Hematopoietic multipotent progenitor cell treated with erythropoietin and hydrocortisone succinate and interleukin-3 and kit ligand, for 8 days (in vitro differentiated cells): ENCODE measurements at places on chromosomes 3 and 15.

GRCh38 chr15:28985316-28985645 lies 99.5 kb downstream of the APBA2 start:
- DNase-seq = no peak

DNA sequence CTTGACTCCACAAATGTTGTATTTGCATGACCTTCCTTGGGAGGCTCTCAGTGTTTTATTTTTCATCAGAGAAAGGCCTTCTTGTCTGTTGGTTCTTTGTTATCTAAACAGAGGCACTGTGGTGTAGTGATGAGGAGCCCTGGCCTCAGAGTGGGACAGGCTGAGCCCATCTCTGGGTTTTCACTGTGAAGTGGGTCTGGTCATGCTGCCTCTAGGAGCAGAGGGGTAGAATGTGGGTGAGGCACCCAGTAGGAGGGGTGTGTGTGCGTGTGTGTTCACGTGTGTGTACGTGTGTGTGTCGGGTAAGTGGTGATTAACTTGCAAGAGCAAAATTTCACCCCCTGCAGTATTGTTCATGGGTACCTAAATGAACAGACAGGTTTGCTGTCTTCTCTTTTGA lies 14.4 kb downstream of the KLF13 start:
- DNase-seq = no peak

- peak; percentile 3 for DNase-seq
Observed at GRCh38 chr3:23019596-23020300, 183.4 kb upstream of the UBE2E2 start.

- DNase-seq = peak; percentile 25
Observed at GRCh38 chr3:53346922-53347260, 452 bp downstream of the DCP1A start.

DNA sequence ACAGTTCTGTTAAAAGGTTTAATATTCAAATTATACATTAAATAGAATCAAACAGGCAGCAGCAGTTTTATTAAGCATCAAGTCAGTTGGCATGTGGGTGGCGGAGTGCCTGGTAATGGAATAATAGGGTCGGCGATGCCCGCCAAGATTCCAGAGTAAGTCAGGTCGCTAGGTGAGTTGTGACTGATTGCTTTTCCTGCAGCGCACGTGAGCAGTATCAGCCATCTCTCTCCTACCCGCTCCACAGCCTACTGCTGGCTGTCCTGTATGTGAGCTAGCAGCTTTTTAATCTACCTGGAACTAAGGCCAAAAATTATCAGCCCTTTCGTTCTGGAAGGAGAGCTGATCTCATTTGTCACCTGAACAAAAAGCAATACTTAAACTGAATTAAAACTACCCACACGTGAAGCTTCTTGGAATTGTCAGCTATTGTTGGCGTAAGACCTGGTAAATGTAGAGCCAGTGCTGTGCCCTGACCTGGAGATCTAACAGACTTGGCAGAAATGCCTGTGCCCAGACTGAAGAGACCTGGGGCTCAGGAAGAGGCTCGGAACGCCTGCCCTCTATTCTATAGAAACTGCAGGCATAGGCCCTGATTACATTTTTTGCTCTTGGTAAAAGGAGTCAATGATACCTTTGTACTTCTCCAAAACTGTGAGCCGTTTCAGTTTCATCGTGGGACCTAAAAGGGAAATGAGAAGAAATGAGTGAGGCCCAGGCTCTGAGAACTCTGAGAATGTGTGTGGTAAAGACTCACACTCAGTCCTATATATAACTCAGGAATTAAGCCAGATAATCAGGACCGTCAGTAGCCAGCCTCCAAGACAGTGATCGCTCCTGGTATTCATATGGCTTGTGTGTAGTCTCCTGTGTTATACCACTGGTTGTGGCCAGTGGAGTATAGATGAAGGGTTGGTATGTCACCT lies 21.9 kb downstream of the IDH3A start:
- no peak for DNase-seq

GRCh38 chr3:185770109-185770508 lies 54.7 kb downstream of the IGF2BP2 start:
- DNase-seq = no peak

GRCh38 chr3:21944251-21944650 lies 193.2 kb upstream of the ZNF385D start:
- DNase-seq = no peak

GRCh38 chr3:65950340-65951326 lies 88.1 kb downstream of the MAGI1 start:
- DNase-seq = no peak

DNA sequence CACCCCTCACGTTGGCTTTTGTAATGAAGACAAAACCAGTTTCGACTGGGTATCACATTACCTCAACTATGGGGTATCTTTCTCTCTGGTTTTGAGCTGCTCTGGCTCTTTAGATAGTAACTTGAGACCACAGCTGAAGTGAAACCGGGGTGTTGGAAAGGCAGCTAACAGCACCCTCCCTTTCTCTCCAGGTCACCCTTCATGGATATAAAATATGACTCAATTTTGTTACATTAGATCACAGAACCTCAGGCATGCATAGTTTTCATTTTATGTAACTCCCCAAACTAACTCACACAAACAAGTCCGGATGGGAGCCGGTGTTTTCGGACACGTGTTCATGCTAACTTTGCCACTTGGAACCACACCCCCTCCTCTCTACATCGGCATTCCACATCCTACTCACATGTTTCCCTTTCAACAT lies 90.7 kb downstream of the NR2F2 start:
- no peak for DNase-seq

- DNase-seq = no peak
Observed at GRCh38 chr15:61598655-61599054, 369.6 kb upstream of the RORA start.

DNA sequence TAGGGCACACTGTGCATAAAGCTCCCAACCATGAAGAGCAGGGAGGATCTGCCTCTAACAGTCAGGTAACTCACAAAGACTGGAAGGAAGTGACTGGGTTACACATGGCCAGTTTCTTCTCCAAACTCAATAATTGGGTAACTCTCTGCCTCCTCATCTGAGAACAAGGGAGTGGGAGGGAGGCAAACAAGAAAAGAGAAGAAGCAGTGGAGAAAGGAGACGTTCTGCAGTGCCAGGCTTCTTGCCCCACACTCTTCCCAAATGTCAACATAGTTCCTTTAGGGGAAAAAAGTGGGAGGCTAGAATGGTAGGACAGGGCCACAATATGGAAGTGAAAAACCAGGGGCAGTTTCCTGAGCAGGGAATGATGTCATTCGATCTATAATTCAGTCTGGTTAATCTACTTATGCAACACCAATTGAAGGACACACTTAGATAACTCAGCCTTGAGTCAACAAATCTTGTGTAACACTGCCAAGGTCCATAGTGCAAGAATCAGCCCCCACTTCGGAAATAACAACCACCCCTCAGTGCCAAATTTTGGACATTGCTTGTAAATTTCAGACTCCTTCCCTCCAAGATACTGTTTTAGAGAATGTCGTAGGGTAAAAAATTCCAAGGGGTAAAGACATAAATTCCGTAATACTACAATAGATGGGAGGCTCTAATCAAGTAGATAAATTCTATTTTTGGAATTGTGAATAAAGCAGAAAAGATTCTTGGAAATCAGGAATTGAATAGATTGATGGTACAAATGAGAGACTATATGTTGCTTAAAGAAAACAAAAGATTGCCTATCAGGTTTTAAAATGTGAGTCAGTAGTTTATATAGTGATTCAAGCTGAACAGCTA lies 143.0 kb downstream of the LPP start:
- DNase-seq = no peak

GRCh38 chr3:151804267-151804666 lies 9.6 kb upstream of the AADAC start:
- DNase-seq = no peak
